ENCODE measurements at places on chromosomes 5 and 9.

- DNase-seq: no peak
These were observed 81.3 kb upstream of the IRX4 start for GRCh38 chr5:1963941-1964451.

DNA sequence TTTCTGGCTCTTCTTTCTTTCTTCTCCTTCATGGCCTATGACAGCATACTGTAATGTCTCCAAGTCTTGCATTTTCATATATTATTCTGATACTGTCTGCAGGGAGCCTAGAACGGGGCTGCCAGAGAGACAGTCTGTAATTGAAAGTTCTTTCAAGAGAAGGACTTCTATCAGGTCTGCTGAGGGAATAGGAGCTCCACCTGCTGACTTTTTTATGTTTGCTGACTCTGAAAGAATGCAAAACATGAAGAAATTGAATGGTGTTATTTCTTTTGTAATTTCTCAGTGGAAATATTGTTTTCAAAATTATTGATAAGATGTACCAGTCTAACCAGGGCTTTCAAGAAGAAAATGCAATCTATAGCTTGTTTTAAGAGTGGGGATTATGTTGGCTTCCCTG lies 121.9 kb upstream of the RFX3 start:
- no peak for DNase-seq

GRCh38 chr5:10768328-10768899 lies 7.4 kb upstream of the DAP start:
- no peak for DNase-seq

GRCh38 chr5:148903587-148903986 lies 77.2 kb downstream of the ADRB2 start:
- DNase-seq: no peak

- no peak for DNase-seq
These were observed 121.2 kb upstream of the GRHPR start for GRCh38 chr9:37301042-37301853.

GRCh38 chr5:116360008-116360853 lies 214.4 kb downstream of the SEMA6A start:
- DNase-seq: peak; percentile 19

GRCh38 chr5:149441194-149441753 lies 62.2 kb upstream of the IL17B start:
- no peak for DNase-seq

All from AG09319 (cell line).